ENCODE measurements at places on chromosomes 3 and 15.

DNA sequence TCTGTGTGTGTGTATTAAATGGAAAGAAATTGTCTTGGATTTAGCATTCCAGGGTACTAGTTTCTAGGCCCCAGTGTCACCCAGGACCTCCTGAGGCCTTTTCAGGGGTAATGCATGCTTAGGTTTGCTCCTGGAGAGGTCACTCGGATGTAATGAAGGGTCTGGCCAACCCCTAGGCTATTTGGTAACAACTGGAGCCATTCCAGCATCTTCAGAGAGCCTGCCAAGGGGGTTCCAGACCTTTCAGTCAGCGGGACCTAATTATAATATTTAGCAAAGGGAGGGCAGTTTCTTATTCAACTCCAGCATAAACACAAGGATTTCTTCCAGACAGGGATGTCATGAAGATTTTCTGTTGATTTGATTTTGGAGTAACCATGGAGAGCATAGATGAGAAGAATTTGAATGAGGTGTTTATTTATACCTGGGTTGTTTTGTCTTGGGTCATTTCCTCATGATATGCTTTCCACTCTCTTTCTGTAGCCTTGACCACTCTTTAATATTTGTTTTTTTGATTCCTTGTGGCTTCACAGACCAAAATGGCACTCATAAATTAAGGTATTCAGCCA is 17.4 kb downstream of the KAT2B start:
- no peak for DNase-seq

- DNase-seq: no peak
These were observed 170.1 kb upstream of the PFN2 start for GRCh38 chr3:150140614-150141321.

DNA sequence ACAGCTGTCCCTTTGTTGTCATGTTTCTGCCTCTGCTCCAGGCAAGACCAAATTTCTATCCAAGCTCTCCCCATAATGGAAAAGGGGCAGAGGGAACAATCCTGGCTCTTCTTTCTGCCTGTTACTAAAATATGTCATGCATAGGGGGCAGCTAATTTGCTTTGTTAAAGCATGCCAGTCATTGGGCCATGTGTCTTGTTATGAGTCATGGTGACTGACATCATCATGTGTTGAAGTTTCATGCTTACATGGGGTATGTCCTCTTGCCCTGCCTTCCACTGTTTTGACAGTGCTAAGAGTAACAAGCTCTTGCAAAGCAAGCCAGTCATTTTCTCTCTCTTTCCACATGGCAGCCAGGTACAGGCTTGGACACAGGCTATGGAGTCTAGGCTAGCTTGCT is 268.9 kb downstream of the GABRB3 start:
- no peak for DNase-seq

- no peak for DNase-seq
These were observed 31.3 kb upstream of the PEX5L start for GRCh38 chr3:180068023-180068422.

DNA sequence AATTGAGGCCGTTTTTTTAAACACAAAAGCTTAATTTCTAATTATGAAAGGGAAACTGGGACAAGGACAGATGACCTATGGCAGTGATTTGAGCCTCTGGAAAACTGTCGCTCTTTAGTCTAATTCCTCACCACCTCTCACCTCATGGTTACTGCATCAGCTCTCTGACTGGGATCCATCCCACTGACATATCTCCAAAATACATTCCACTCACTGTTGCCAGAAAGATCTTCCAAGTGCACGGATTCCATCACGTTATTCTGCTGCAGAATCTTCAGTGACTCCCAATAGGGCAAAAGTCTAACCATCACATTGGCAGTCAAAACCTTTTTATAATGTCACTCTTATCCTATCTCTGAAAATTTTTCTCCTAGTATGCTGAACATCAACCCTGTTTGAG is 132.3 kb upstream of the MB21D2 start:
- no peak for DNase-seq

- no peak for DNase-seq
These were observed 277.4 kb downstream of the ROBO1 start for GRCh38 chr3:79490165-79491028.

DNA sequence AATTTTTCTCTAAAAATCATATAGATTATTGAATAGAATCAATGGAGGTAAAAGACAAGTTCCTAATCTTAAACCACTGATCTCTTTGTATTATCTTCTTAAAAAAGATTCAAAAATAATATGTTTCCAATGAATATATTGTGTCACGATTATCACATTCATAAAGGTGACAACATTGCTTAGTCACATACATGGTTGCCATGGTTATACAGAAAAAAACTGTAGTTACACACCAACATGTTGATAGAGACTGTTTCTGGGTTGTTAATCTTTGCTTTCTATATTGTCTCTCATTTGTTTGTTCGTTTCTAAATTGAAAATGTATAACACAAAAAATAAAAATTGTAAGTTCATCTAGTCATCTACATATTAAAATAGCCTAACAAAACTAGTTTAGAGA is 376.0 kb upstream of the ALCAM start:
- DNase-seq: no peak

DNA sequence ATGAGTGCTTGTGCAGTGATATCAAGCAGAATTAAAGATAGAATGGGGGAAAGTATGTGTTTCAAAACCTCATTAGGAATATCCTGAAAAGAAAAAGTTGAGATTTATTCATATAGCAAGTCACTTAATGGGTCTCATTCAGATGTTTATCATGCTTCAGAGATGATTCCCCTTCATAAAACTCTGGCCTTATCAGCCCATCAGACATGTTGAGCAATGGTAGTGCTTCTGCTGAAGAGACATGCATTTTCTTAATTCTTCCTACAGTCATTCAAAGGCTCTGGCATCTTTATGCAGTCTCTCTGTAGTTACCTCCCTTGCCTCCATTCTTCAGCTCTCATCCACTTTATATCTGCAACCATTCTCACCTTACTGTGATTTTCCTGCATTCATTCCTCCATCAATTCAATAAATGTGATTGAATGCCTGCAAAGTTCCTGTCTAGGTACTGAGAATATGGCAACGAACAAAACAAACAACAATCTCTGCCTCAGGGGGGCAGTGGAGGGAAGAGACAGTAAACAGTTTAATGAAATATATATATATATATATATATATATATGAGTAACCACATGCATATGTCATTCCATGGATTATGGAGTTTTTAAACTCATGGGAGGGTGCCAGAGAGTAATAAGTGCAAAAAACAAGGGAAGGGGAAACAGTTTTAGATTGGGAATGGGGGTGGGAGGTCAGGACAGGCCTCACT is 138.5 kb downstream of the NECTIN3 start:
- no peak for DNase-seq

GRCh38 chr3:128319741-128320141 is 146.9 kb downstream of the DNAJB8 start:
- DNase-seq: no peak

- no peak for DNase-seq
These were observed 2.7 kb upstream of the PLCL2 start for GRCh38 chr3:16881896-16882630.

- DNase-seq: no peak
These were observed 149.5 kb downstream of the ALDH1A2 start for GRCh38 chr15:57915827-57916531.
